Right renal cortex interstitium (tissue), 3 donors: ENCODE measurements at places on chromosomes 7 and 10. TPM values are rescaled to one million over a fixed set of nuclear protein-coding genes. Genes with fewer than 3 reads are reported as not detected.

Gene SFMBT2
- polyA plus RNA-seq = 5.9 TPM

Gene SGMS1
- polyA plus RNA-seq = 54.7 TPM

Gene LRRN3
- polyA plus RNA-seq = 4.3 TPM

Gene RRP12
- 20.4 TPM for polyA plus RNA-seq

Gene PRRT4
- 0.67 TPM for polyA plus RNA-seq

Gene ZPBP
- 0.56 TPM for polyA plus RNA-seq

Gene POLR3A
- 17.3 TPM for polyA plus RNA-seq

Gene SPDYE5
- 0.79 TPM for polyA plus RNA-seq

Gene CYP2C8
- polyA plus RNA-seq = 3.5 TPM

Gene C7orf33
- polyA plus RNA-seq = not detected

Gene ELMO1
- 11.0 TPM for polyA plus RNA-seq

Gene TAS2R3
- 0.80 TPM for polyA plus RNA-seq

Gene PROSER2
- 4.7 TPM for polyA plus RNA-seq

Gene COL26A1
- polyA plus RNA-seq = 21.3 TPM

Gene UCN3
- polyA plus RNA-seq = 2.0 TPM

Gene CRHR2
- polyA plus RNA-seq = 0.24 TPM

Gene CHST12
- polyA plus RNA-seq = 8.5 TPM

Gene PNLIPRP1
- not detected for polyA plus RNA-seq

Gene NUDT5
- 87.6 TPM for polyA plus RNA-seq

Gene ANKIB1
- polyA plus RNA-seq = 44.5 TPM

Gene RNF32
- polyA plus RNA-seq = 2.3 TPM

Gene ANKRD7
- 3.7 TPM for polyA plus RNA-seq

Gene SOSTDC1
- 60.6 TPM for polyA plus RNA-seq

Gene PVRIG
- polyA plus RNA-seq = 3.8 TPM
